DMS153 (cell line): ENCODE measurements at places on chromosomes 2 and 18.

DNA sequence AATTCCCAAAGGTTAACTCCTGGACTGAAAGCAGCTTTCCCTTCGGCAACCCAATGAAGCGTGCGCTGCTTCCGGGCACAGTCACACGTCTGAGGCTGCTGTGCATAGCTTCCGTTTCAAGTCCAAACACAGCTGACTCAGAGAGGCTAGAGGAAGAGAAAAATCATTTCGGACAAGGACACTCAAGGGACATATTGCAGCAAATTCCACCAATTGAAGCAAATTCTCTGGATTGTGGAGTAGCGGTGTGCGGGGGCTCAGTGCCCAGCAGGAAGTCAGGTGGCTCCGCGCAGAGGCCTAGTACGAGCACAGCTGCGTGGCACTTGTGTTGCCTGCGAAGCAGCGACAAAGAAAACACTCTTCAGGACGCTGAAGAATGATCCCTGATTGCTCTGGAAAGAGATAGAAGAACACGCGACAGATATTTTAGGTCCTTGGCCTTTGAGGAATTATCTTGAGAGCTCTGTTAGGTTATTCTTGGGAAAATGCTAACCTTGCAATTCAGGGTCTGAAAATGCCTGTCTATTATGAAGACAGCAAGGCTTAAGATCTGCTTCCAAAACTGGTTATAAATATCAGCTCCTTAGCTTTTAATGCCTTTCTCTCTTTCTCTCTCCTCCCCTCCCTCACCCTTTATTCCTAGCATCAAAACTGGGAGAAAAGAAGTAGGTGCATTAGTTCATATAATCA lies 352.6 kb upstream of the DLGAP1 start:
- no peak for DNase-seq

DNA sequence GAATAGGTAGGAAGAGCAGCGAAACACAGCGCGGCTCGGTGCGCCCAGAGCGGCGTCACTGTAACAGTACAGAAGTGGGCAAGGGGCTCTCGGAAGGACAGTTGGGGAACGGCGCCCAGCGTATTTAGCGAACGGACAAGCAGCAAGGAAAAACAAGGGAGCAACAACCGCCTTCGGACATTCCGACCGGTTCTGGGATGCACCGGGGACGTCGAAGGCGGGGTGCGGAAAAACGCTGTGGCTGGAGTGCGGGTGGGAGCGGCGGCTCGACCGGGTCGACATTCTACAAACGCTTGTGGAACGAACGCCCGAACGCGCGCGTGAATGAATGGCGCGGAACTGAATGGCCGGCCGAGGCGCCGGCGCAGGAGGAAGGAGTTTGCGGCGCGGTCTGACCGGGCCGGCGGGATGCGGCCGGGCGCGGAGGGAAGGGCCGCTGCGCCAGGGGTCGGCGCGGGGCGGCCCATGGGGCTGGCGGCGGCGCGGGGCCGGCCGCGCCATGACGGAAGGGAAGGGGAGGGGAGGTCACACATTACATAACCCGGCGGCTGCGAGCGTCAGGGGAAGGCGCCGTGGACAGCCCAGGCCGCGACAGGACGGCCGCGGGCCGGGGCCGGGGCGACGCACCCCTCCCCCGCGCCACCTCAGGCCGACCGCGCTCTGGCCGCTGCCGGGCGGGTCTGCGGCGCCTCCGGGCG lies 605 bp downstream of the REV1 start:
- no peak for DNase-seq

GRCh38 chr2:137467246-137467862 lies 496.9 kb upstream of the HNMT start:
- DNase-seq: peak; percentile 53

DNA sequence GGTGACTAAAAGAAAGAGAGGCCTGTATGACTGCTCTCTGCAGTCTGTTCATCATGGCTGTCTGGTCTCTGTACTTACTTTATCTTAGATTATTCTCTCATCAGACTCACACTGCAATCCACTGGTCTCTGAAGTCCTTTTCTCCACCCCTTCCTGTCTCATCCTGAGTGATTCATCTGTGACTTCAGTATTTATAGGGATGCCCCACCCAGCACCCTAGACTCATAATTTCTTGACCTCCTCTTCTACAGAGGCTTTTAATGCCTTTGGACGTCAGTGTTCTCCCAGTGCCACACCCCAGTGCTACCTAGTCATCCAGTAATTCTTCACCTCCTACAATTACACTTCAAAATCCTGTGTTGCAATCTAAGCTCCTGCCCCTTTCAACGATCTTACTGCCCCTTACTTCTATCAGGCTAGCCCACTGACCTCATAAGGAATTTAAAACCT lies 14.9 kb upstream of the ITPRID2 start:
- DNase-seq: no peak

DNA sequence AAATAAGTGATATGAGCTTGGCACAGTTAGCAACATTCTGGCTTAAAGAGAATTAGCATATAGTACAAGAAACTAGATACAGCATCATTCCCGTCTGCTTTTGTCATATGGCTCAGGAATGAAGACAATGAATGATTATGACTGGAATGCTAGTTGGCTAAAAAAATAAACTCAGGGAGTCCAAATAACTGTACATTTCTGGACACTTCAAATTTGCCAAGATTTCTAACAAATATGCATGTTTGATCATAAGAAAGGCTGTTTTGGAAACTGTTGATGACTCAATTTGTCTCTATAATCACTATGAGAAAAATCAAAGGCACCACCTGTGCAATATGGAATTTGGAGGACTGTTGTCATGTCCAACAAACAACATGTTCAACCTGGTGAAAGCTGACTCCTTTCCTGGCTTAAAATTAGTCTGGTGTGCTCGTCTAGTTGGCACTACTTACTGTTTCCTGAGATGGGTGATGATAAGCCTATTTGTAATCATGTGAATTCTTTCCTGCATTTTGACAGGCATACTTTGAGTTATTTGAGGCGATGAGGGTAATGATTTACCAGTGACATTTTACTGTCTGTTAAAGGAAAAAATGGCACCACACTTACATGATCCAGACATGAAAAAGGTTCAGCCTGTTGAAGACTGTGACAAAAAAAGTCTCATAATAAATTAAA lies 133.9 kb upstream of the CDH20 start:
- no peak for DNase-seq

- no peak for DNase-seq
These were observed 89.6 kb downstream of the CLHC1 start for GRCh38 chr2:55142518-55142917.

DNA sequence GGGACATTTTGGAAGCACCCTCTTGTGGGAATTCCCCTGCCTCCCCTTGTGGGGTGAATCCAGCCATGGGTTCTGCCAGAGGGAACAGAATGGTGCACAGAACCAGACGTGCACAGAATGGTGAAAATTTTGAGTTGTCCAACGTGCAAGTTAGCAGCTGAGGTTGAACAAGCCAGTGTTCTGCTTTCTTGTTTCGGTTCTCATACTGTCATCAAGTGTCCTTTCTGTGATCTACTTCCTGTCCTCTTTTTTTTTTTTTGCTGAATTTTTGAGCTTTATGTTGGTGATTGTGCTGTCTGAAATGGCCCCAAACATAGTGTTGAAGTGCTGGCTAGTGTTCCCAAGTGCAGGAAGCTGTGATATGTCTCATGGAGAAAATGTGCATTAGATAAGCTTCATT lies 21.5 kb upstream of the REEP1 start:
- DNase-seq: no peak

- no peak for DNase-seq
These were observed 1047.2 kb upstream of the PIK3C3 start for GRCh38 chr18:40907842-40908241.

DNA sequence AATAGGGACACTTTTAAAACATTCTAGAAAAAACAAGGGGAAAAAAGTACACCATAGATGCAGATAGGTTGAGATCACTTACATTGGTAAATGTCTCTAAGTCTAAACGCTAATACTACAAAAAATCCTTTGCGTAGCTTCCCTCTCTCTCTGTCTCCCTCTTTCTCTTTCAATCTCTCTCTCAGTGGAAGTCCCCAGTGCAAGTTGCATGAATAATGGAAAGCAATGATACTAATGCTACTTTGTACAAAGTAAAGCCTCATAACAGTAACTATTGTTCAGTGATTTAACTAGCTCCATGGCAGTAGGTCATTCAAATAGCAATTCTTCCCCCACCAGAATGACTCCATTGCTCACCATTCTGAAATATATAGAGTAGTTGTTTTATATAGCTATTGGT lies 12.8 kb downstream of the MEIS1 start:
- DNase-seq: no peak
